ENCODE measurements at places on chromosomes 1 and 21.

GRCh38 chr1:77906624-77907023 lies 18.2 kb downstream of the NEXN start:
- DNase-seq = no peak

GRCh38 chr1:16067127-16067768 lies 6.2 kb downstream of the FAM131C start:
- DNase-seq = no peak

- DNase-seq = no peak
Measured at GRCh38 chr1:246772686-246773085, 48.5 kb downstream of the SCCPDH start.

DNA sequence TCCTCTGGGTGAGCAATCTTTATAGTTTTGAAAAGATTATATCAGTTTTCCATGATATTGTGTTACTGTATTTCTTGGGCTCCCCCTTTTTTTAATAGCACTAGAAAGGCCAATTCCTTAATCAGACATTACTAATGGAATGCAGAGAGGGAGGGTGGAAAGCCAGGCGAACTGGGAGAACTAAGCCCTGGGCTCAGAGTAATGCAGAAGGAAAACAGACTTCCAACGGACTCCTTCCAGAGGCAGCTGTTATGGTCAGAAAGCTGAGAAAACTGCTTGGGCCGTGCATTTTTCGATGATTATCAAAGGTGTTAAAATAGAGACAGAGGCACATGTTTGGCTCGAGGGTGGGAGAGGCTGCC lies 206.3 kb downstream of the FOXD2 start:
- no peak for DNase-seq

DNA sequence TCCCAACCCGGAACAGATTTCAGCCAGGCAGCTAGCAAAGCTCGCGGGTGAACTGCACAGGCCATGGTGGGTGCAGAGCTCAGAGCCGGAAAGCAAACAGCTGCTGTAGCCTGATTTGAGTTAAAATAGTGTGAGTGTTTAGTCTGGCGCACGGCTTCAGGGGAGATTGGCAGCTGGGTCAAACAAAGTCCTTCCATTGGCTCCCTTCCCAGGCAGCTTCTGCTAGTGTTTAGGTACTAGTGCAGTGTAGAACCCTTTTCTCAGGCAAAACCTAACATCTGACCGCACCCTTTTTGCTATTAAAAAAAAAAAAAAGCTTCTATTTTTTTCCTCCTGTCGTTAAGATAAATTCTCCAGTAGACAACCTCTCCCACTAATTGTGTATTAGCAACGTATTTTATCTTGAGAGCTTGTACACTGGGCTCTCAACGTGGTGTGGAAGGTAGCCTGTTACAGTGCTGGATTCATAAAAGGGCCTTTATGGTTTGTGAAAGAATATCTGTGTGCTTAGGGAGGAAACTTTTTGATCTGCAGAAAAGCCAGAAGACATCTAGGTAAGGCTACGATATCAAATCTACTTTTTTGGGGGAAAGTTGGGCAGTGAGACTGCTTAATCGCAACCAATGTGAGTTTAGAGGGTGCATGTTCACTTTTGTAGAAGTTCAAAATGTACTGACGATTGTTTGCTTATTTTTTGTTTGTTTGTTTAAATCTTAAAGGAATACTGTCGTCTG lies 689.6 kb downstream of the USP25 start:
- peak; percentile 0 for DNase-seq

DNA sequence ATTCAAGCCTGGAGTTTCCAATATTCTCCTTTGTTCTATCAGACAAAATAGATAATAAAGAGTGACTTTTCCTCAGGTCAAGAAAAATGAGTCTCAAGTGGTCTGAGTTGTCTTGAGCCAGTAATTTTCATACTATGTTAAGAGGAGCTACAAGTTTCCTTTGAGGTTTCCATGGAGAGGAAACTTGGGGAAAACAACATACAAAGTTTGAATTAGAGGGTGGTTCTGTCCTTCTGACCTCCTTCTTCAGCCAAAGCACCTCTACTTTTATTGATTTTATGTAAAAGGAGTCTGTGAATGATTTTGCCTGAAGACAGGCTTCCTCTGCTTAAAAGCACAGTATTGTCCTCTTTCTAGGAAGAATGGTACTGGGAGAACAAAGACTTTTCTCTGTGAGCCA lies 497.2 kb upstream of the PKN2 start:
- DNase-seq = no peak

- DNase-seq = peak; percentile 60
Measured at GRCh38 chr1:51990478-51990965, at the start of gene RAB3B. Gene RAB3B (minus strand): TSS chr1:51990700. CDS start chr1:51977117, 13,583 bp downstream.

GRCh38 chr1:43435146-43436145 lies 18.3 kb downstream of the HYI start:
- no peak for DNase-seq

DNA sequence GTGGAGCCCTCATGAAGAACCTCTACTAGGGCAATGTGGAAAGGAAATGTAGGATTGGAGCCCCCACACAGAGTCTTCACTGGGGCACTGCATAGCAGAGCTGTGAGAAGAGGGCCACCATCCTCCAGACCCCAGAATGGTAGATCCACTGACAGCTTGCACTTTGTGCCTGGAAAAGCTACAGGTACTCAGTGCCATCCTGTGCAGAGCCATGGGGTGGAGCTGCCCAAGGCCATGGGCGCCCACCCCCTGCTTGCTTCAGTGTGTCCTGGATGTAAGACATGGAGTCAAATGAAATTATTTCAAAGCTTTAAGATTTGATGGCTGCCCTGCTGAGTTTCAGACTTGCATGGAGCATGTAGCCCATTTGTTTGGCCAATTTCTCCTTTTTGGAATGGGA lies 17.2 kb upstream of the TSHB start:
- DNase-seq = no peak

DNA sequence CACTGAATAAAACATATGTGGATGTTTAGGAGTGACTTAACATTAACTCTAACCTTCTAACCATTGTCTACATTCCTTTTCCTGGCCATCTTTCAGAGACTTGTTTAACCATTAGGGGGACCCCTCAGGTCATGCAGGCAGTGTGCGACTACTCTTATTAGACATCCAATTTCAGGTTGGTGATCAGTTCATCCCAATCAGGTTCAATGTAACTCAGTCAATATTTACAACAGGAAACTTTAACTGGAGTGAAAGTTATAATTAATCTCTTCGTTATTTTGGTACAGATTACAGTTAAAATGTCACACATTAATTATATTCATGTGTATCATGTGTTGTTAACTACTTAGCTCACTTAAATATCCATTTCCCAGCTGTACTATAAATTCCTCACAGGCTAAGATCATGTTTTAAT lies 68.8 kb upstream of the RGS1 start:
- DNase-seq = no peak

- DNase-seq = no peak
Measured at GRCh38 chr1:11070876-11071275, 11.1 kb upstream of the SRM start.

DNA sequence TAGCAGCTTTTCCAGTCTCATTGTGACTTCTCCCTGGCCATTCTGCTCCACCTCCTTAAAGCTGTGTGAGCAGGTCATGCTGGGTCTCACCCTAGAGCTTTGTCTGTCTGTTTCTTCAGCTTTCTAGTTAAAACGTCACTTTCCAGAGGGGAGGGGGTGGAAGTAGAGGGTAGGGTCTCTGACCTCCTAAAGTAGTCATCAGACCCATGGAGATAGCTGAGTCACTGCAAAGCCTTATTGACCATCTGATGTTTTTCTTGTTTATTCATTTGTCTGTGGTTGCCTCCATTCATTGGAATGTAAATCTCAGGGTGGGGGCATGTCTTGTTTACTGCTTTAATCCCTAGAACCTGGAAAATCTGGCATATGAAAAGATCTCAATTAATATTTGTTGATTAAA lies 52.7 kb downstream of the ELF3 start:
- no peak for DNase-seq

GRCh38 chr1:113674591-113674990 lies 84.7 kb downstream of the PHTF1 start:
- DNase-seq = no peak

GRCh38 chr1:178399177-178399728 lies 97.5 kb downstream of the CLEC20A start:
- no peak for DNase-seq

- DNase-seq = no peak
Measured at GRCh38 chr1:17002524-17002902, 9.2 kb downstream of the ATP13A2 start.

- DNase-seq = no peak
Measured at GRCh38 chr1:236142253-236143103, at the start of gene GPR137B. Gene GPR137B (plus strand): TSS chr1:236142539. CDS start chr1:236142623, 84 bp downstream.

GRCh38 chr1:239635276-239635675 lies 248.9 kb downstream of the CHRM3 start:
- no peak for DNase-seq

DNA sequence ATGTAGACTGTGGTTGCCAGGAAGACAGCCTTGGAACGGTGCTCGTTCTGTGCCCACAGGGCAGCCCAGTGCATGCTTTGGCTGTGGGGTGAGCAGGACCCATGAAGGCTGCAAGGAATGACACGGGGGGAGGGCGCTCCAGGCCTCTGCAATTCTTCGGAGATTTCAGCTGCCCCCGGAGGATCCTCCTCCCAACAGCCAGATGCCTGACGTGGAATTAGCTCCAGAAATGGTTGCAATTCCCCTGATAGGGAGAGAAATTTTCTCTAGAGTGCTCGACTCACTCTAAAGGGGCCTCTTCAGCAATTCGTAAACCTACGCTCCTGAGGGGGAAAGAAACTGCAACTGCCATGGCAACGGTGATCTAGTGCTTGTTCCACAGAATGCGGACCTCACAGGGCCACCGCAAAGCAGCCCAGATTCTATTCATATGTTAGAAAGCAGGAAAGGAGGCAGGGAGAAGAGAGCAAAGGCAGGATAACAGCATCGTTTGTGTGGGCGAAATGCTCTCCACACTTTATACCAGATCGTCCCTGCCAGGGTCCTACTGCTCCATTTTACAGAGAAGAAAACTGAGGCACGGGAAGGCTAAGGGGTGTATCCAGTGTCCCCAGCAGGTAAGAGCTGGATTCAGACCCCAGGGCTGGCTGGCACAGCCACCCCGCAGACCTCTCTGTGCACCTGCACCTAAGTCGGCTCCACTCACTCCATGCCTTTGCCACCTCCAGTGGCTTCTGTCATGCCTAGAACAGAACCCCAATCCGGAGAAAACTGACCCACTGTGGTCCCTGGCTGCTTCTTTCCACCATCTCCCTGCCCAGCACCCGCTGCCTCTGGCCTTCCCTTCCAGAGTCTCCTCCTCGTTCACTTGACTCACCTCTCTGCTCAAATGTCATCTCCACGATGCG lies 11.9 kb upstream of the PDE9A start:
- DNase-seq = no peak

GRCh38 chr1:172674831-172675613 lies 16.1 kb downstream of the FASLG start:
- DNase-seq = no peak

DNA sequence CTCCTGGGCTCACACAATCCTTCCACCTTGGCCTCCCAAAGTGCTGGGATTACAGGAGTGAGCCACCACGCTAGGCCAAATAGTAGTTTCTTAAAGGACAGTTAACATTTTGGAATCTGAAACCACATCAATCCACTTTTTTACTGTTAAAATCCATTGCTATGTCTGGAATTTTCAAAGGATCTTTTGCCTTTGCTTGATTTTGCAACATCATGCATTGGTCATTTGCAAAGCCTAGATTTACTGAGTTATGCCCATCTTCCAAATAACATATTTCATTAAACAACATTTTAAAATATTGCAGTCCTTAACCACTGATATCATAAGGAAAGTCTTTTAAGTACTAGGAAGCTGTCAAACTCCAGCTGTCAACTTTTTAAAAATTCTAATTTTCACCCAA lies 3.3 kb downstream of the POGZ start:
- DNase-seq = no peak

DNA sequence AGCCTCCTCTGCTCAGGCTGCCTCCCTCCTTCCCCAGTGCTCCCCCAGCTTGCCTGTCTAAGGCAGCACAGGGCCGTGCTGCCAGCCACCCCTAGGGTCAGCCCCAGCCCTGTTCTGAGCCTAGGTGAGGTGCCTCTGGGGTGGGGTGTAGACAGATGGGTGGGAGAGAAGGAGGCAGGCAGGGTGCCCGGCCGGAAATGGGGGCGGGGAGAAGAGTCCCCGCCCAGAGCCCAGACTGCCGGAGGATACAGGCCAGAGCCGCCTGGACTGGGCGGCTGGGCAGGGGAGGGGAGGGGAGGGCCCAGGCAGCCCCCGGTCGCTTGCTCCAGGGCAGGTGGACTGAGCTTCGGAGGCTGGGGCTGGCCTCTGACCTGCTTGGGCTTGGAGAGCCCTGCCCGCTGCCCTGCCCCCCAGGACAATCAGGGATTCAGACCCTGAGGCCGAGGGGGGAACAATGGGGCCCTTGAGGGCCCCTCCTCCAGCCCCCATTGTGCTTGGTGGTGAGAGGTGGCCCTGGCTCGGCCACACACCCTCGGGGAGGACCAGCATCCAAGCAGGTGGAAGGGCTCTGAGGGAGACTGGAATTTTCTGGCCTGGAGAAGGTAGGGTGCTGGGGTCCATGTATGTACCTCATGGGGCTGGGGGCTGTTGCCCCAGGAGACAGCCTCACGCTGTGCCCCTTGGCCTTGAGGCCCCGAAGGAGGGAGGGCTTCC lies at the start of gene GJC2:
TSS of gene GJC2 (plus strand) at position 525 of the 714 bp plus-strand sequence. CDS start 7,829 bp downstream, outside the sequence.
- no peak for DNase-seq

GRCh38 chr1:70205071-70205433 lies 327 bp downstream of the LRRC40 start:
- DNase-seq = no peak

GRCh38 chr1:54499097-54499359 lies 49.0 kb upstream of the ACOT11 start:
- no peak for DNase-seq

GRCh38 chr1:117001254-117001927 lies at the start of gene CD101:
Gene CD101 (plus strand): TSS chr1:117001760. CDS start chr1:117001818, 58 bp downstream.
- DNase-seq = no peak

- DNase-seq = no peak
Measured at GRCh38 chr1:116360429-116361173, 12.4 kb upstream of the ATP1A1 start.

GRCh38 chr1:197915862-197916499 lies 1.2 kb upstream of the LHX9 start:
- DNase-seq = peak; percentile 49

DNA sequence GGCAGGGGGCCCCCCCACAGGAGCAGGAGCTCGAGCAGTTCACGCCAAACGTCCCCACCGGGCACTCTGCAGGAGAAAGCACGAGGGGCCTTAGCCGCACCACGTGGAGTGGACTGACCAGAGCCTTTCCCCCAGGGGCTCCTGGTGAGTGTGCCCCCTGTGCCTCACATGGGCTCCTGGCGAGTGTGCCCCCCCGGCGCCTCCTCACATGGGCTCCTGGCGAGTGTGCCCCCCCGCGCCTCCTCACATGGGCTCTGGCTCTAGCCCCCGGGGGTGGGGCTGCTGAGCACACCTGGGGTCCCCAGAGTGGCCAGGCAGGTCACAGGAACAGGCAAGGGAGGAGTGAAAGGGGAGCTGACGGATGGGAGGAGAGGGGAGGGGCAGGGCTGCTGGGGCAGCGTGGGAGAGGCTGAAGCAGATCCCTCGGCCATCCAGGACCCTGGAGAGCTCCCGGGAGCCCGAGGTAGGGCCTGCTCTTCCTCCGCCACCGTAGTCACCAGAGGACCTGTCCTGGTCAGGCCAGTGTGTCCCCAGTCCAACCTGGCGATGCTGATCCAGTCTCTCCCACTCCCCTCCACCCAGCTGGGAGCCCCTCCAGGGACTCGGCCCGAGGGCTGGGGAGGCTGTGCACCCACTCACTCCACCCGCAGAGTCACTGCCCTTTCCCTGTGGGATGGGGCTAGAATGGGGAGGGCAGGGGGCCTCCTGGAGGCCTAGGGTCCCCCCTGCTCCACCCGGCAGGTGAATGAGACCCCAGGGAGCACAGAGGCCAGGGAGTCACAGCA lies 47.6 kb downstream of the ARHGEF16 start:
- no peak for DNase-seq

Data from NCI-H748 treated with DMSO at 0.1 percent for 48 hours (cell line).